ENCODE measurements at places on chromosomes 13 and 19. TPM values are rescaled to one million over a fixed set of nuclear protein-coding genes. Genes with fewer than 3 reads are reported as not detected.

The ZNF723 gene
- polyA plus RNA-seq = not detected

The ZNF726 gene
- 1.0 TPM for polyA plus RNA-seq

The ZFR2 gene
- 0.19 TPM for polyA plus RNA-seq

GRCh38 chr13:95603887-95604555 lies 40.5 kb downstream of the DZIP1 start:
- no peak for DNase-seq

DNA sequence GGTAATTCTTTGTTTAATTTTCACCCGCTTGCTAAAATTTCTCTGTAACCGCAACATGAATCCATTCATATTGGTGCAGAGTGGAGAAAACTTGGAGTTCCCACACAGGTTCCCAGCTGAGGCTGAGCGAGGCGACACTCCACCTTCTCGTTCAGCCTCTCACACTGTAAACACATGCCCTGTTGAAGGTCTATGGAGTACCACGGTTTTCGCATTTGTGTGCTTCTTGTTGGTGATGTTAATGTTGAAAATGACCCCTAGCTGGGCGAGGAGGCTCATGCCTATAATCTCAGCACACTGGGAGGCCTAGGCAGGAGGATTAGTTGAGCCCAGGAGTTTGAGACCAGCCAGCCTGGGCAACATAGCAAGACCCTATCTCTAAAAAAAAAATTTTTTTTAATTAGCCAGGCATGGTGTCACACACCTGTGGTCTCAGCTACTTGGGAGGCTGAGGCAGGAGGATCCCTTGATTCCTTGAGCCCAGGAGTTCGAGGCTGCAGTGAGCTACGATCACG lies 67.2 kb downstream of the ARHGEF18 start:
- no peak for DNase-seq

DNA sequence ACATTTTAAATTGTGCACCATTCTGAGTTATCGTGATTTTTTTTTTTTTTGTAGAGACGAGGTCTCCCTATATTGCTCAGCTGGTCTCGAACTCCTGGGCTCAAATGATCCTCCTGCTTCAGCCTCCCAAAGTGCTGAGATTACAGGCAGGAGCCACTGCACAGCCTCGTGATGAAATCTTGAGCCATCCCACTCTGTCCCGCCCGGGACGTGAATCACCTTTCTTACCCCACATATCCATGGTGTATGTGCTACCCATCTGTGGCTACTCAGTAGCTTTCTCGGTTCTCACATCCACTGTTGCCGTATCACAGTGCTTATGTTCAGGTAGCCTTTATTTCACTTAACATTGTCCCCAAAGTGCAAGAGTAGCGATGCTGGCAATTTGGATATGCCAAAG lies 26.5 kb downstream of the PAK4 start:
- no peak for DNase-seq

GRCh38 chr19:1058112-1058511 lies 8.9 kb upstream of the ARHGAP45 start:
- DNase-seq = no peak

- no peak for DNase-seq
Observed at GRCh38 chr13:70222926-70223325, 114.7 kb upstream of the KLHL1 start.

Data from IMR-90 (cell line).